ENCODE measurements at places on chromosomes 2 and 18.

DNA sequence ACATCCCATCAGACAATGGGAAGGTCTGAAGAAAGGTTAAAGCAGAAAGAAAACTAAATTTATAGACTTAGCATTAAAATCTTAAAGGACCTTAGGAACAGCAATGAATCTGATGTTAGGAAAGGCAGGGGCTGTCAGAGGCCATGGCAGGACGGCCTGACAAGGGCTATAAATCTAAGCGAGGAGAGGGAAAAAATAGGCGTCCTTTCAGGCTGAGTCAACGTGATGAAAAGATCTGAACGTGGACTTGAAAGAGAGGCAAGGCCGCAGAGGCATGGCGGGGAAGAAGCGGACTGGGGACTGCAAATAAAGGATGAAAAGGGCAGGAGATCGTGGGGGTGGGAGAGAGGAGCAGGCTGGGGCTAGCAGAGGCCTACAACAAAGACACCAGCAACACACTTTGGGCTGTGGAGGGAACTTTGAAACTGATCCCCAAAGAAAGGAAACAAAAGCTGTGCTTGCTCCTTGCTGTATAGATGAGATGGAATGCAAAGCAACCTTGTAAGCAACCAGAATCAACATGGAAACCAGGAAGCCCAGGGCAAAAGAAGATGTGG is 145.6 kb downstream of the NRP2 start:
- DNase-seq = no peak

- DNase-seq = no peak
Measured at GRCh38 chr2:3627500-3628100, 30.4 kb upstream of the ALLC start.

GRCh38 chr18:31294199-31294747 is 23.7 kb upstream of the DSG1 start:
- DNase-seq = no peak

- DNase-seq = no peak
Measured at GRCh38 chr2:8472545-8473323, 209.1 kb upstream of the ID2 start.

DNA sequence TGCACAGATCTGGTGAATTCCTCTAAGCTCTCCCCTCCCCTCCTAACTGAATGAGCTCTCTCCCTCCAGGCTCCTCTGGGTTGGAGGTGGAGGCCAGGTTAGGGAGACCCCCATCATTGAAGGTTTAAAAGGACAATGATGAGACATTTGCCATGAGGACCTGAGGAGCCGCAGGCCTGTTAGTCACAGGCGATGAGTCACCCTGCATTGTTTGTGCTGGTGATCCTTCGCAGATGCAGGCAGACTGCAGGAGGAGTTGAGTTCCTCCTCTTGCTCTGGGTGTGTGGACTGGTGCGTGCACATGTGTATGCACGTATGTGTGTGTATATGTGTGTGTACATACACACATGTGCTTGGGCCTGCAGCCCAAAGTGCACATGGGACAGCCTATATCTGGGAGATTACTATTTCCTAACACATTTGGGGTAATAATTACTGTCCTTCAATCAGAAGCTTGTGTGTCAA is 42.0 kb downstream of the MCFD2 start:
- no peak for DNase-seq

DNA sequence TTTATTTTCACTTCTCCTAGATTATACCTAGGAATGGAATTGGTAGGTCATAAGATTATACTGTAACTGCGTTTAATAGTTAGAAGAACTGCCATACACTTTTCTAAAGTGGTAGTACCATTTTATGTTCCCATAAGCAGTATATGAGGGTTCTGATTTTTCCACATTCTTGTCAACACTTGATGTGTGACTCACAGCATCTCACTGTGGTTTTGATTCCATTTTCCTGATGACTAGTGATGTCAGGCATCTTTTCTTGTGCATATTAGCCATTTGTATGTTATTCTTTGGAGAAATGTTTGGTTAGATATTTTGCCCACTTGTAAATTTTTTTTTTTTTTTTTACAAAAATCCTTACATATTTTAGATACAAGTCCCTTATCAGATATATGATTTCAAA is 2.3 kb downstream of the DCAF17 start:
- DNase-seq = no peak

- DNase-seq = no peak
Measured at GRCh38 chr2:80475970-80476369, 171.4 kb upstream of the LRRTM1 start.

DNA sequence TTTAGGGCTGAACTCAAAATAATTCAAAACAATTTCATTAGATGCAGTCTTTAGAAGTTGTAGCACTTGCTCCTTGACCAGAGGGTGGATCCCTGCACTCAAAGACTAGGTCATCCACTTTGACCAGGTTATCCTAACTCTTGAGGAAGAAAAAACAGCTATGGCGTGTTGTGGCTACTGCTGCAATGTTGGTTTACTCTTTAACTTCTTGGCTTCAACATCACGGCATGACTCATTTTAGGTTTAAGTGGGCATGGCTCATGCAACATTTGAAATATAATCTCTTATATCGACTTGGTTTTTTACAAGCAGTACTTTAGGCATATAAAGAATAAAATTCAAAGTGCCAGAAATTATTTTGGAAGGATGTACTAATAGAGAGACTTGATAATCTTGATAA is 35.4 kb downstream of the ANKRD29 start:
- no peak for DNase-seq

DNA sequence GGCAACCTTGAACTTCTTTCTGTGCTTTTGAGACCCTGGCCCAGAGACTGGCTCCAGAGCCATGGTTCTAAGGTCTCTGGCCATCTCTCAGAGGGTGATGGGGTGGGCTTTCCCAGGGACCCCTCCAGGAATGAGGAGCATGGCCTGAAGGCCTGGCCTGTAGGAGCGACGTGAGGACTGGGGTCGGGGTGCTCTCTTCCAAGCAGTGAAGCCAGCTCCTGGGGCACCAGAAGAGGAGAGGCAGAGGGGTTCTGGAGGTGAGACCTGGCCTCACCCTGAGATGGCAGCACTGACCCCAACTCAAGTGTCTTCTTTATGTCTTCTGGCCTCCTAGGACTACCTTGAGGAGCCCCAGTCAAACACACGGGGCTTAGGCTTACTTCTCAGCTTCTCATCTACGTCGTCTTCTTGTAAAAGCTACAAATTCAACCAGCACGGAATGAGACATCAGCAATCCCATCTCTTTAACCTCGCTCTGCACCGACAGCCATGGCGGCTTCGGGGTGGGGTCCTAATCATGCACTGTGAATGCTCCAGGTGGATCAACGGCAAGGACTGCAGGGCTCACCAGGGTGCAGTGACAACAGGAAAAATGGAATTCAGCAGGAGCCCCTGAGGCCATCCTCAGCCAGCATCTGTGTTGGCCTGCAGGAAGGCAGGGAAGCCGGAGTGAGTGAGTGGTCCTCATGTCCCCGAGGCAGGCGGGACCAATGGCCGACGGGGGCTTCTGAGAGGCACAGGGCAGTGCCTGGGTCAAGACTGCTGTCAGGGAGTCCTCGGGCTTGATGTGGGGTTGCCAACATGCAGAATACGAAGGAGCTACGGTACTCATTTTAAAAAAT is 214.1 kb downstream of the HDAC4 start:
- DNase-seq = no peak

DNA sequence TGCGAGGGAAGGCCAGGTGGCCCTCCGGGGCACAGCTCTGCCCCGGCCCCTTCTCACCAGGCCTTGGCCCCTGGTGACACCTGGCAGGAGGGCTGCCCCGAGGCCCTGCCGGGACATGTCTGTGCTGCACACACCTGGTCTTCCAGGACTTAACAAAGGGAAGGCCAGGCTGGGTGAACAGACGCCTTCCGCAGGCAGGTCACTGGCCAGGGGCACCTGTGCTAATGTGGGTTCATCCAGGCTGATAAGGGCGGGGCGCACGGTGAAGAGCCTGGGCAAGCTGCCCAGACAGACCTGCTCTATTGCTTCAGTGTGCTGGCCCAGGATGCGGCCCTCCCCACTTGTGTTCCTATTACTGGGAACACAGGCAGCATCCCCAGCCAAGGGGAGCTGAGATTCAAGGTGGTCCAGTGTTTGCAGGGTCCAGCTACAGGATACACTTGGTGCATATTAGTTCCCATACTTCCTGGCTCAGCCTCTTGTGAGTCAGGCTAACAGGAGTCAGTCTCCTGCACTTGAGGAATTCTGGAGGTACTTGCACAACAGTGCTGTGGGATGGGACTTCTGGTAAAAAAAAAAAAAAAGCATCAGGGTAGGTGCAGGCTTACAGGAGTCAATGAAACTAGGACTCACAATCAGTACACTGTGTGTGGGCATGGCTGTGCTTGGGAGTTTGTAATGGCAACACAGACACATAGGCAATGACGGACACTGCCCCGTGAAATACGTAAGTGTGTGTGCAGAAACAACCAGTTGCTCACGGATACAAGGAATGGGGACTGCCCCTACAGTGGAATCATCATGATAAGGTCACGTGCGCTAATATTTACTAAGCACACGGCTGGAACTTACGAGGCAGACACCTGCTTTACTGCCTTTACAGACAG is 261.4 kb downstream of the TWIST2 start:
- DNase-seq = no peak

DNA sequence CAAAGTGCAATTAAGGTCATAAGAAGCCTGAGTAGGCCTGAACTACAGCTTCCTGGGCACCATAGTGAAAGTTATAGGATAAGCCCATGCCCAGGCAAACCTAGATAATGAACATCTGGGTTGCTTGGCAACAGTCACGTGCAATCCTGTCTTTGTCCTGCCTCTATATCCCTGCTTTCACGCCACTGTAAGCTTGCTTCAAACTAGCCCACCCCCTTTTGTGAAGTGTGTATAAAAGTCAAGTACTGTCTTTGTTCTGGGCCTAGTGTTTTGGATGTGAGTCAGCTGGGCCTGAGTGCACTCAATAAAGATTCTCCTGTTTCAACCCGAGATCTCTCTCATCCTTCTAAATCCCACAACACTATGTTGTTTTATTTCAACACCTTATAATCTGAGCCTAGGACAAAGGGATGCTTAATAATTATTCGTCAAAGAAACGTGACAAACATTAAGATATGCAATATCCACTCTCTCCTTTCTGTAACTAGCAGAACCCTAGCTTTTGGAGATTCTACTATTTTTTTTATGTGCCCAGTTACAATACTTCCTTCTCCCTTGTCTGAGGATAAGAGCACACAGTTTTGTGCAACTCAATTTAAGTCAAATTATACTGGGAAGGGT is 927.8 kb downstream of the SUCLG1 start:
- no peak for DNase-seq

- DNase-seq = no peak
Measured at GRCh38 chr2:168181825-168182224, 65.6 kb downstream of the STK39 start.

GRCh38 chr18:49788327-49788898 is 24.9 kb downstream of the ACAA2 start:
- DNase-seq = no peak

GRCh38 chr18:9506046-9506792 is 30.9 kb downstream of the RALBP1 start:
- DNase-seq = no peak

- no peak for DNase-seq
Measured at GRCh38 chr2:85999061-85999831, 106.4 kb downstream of the POLR1A start.

- DNase-seq = no peak
Measured at GRCh38 chr2:170505631-170506275, 209.4 kb upstream of the SP5 start.

DNA sequence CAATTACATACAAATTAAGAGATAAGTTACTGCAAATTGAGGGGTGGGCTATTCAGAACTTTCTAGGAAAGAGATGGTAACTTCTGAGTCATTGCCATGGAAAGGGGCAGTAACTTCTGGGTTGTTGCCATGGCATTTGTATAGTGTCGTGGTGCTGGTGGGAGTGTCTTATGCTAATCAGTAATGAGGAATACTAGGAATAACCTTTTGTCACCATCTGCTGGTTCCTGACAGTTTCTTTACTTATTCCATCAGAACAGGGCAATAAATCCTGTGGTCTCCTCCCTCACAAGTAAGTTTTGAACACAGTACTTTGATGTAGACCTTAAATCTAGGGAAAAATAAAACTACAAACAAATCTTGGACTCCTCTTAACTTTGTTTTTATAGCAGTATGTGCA is 435.4 kb downstream of the BCL11A start:
- DNase-seq = no peak

DNA sequence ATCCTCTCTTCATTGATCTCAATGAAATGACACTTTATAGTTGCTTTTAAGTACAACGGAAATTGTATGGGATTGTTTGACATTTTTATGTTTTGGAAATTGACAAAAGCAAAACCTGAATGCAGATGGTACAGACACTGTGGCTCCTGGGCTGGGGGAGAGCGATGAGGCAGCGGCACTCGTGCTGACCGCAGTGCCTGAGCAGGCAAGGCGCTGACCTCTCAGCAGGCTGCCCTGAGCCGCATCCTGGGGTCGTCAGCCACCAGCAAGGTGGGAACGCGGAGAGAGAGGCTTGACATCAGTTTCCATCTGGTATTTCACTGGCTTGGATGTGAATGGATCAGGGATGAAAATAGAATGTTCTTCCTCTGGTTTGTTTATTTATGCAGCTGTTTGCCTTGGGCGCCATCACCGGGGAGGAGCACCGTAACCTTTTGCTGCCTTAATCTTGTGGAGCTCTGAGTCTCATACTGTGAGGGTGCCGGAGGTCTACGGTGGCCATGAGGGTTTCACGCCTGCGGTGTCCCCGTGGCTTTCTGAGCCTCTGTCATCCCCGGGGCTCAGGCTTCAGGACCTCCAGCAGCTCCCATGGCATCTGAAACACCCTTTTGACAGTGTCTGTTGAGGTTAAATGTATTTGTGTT is 94.8 kb upstream of the TPO start:
- DNase-seq = no peak

- DNase-seq = no peak
Measured at GRCh38 chr2:120692691-120693090, 43.0 kb upstream of the GLI2 start.

GRCh38 chr18:14978962-14979535 is 231.1 kb downstream of the ANKRD30B start:
- DNase-seq = no peak

DNA sequence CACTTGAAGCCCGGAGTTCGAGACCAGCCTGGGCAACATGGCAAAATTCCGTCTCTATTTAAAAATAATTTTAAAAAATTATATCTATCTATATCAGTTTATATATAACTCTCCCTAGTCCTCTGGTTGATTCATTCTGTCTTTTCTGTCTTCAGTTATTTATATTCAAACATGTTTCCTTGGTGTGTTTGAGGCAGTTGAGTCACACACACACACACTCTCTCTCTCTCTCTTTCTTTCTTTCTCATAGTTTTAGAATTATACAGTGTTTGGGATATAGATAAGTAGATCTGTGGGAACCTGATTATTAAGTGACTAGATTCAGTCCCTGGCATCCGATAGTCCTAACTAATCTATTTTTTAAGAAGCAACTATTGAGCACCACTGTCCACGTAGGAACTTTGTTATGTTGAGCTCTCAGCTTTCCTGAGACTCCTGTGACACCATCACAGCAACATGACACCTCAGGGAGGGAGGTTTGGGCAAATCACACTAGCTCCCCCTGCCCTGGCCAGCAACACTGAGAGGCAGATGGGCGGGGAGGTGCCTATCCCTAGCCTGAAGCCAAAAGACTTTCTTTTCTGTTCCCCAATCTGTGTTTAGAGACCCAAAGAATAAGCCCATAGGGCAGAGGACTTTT is 482.7 kb downstream of the DLGAP1 start:
- no peak for DNase-seq

Data from stimulated activated naive B cell treated with anti-CD40 and anti-IgM and Interleukin-4, amounts not matched to agents 10 μg/mL and 1 μg/mL and 100 μg/mL, for 72 hours (primary cell).